Foreskin fibroblast (primary cell): ENCODE measurements at places on chromosomes 11 and 22.

GRCh38 chr11:1622086-1622485 lies at the start of gene KRTAP5-4:
Gene KRTAP5-4 (minus strand): TSS chr11:1622138. CDS start chr11:1622093, 45 bp downstream.
- DNase-seq, result no peak

DNA sequence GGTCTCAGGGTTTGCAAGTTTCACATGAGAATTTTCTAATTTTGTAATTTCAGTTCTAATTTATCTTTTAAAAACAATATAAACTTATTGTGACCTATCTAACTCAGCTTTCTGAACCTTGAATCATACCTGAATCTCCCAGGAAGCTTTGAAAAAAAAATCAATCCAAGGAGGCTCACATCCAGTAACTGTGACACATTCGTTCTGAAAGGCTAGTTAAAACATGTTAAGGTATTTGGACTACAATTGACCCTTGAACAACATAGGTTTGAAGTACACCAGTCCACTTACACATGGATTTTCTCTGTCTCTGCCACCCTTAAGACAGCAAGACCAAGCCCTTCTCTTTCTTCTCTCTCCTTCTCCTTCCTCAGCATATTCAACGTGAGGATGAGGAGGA lies 40.0 kb downstream of the DDI1 start:
- no peak for DNase-seq

- DNase-seq, result no peak
These were observed 509.0 kb downstream of the DLG2 start for GRCh38 chr11:85118151-85118550.

DNA sequence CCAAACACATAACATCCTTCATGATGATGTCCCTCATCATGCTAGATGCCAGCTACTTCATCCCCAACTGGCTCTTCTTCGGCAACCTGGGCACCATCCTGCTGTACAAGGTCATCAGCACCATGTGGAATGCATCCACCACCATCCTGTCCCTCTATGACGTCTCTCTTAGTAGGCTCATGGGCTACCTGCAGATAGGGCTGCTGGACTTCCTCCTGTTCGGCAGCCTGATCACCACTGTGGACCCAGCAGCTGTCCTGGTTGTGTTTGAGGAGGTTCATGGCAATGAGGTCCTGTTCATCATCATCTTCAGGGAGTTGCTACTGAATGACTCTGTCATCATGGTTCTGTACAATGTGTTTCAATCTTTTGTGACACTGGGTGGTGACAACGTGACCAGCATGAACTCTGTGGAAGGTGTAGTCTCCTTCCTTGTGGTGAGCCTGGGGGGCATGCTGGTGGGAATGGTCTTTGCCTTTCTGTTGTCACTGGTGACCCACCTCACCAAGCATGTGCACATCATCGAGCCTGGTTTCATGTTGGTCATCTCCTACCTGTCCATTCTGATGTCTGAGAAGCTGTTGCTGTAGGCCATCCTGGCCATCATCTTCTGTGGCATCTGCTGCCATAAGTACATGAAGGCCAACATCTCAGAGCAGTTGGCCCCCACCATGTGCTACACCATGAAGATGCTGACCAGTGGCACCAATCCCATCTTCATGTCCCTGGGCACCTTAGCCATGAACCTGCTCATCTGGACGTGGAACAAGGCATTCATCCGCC lies 120.7 kb upstream of the SERPIND1 start:
- no peak for DNase-seq

DNA sequence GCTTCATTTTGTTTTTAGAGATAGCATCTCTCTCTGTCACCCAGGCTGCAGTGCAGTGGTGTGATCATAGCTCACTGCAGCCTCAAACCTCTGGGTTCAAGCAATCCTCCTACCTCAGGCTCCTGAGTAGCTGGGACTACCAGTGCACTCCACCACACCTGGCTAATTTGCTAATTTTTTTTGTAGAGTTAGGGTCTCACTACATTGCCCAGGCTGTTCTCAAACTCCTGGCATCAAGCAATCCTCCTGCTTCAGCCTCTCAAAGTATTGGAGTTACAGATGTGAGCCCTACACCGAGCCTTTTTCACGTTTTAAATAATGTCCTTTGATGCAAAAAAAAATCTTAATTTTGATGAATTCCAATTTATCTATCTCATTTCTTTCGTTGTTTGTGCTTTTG lies 75.4 kb upstream of the LINC01488 start:
- no peak for DNase-seq

DNA sequence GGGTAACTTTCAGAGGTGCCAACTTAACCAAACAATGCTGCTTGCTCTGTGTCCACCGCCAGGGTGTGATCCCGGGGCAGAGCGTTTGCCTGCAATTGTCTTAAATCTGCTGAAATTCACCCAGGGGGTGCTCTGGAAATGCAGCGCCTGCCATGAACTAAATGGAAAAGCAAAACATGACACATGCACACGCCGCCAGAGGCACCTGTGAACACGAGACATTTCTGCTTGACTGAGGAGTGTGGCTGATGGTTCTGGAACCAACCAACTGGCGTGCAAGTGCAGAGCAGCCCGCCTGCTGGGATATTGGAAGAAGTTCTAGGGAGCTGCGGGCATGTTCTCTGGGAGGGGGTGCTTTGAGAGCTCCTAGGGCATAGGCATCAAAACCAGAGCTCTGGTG lies 30.4 kb downstream of the DSCAML1 start:
- DNase-seq, result no peak

GRCh38 chr22:46259374-46259773 lies 3.8 kb downstream of the PKDREJ start:
- no peak for DNase-seq

- DNase-seq, result no peak
These were observed 129.3 kb upstream of the TENM4 start for GRCh38 chr11:79570104-79570503.

DNA sequence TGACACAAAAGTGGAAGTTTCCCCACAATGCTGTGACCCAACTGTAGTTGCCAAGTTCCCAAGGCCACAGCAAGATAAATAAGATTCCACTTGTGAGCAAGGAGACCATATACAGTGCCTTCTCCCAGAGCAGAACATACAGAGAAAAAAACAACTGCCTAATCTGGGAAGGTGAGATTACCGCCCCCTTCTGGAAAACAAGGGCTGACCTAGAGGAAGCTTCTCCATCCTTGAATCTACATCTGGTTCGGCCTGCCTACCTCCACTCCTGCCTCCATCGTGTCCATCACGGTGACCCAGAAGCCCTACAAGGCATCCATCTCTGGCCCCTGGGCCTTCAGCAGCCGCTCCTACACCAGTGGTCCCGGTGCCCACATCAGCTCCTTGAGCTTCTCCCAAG lies 6.1 kb upstream of the RNASEH2C start:
- DNase-seq, result no peak

DNA sequence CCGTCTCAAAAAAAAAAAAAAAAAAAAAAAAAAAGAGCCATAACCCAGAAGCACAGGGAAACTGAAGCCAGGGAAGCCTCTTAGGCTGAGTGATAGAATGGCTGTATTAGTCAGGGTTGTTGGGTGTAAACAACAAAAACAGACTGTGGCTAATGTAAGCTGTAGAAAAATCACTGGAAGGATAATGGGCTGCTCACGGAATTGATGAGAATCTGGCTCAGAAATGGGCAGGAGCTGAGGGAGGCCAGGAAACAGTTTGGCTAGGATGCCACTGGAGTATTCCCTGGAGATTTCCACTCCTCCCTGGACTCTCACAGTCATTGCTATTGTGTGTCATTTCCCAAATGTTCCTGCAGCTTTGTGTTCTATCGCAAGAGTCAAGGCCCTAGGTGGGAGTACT lies 22.4 kb downstream of the SLC22A6 start:
- DNase-seq, result no peak

DNA sequence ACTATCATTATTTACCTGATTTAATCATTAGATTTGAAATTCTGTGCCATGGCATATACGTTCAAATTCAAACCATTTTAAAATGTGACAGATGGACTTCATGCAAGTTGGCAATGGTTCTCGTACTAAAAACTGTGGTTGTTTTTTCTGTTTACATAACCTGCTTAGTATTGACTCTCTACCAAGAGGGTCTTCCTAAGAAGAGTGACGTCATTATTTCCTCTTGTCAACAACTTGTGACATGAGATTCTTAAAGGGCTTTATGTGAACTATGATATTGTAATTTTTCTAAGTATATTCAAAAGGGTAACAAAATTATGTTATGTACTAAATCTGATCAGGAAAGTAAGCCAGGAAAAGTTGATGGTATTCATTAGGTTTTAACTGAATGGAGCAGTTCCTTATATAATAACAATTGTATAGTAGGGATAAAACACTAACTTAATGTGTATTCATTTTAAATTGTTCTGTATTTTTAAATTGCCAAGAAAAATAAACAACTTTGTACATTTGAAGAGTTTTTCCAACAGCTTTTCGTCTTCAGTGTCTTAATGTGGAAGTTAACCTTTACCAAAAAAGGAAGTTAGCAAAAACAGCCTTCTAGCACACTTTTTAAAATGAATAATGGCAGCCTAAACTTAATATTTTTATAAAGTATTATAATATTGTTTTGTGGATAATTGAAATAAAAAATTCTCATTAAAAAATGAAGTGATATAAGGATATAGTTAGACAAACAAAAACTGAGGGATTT lies 87.0 kb downstream of the GRK3 start:
- no peak for DNase-seq
